ENCODE measurements at places on chromosomes 12 and 14. TPM values are rescaled to one million over a fixed set of nuclear protein-coding genes. Genes with fewer than 3 reads are reported as not detected.

The A2ML1 gene
- not detected for total RNA-seq

The OTUB2 gene
- 1.2 TPM for total RNA-seq

The SLCO1A2 gene
- not detected for total RNA-seq

The FOS gene
- 992 TPM for total RNA-seq

- DNase-seq: no peak
Measured at GRCh38 chr14:96710060-96710666, 87.0 kb upstream of the VRK1 start.

DNA sequence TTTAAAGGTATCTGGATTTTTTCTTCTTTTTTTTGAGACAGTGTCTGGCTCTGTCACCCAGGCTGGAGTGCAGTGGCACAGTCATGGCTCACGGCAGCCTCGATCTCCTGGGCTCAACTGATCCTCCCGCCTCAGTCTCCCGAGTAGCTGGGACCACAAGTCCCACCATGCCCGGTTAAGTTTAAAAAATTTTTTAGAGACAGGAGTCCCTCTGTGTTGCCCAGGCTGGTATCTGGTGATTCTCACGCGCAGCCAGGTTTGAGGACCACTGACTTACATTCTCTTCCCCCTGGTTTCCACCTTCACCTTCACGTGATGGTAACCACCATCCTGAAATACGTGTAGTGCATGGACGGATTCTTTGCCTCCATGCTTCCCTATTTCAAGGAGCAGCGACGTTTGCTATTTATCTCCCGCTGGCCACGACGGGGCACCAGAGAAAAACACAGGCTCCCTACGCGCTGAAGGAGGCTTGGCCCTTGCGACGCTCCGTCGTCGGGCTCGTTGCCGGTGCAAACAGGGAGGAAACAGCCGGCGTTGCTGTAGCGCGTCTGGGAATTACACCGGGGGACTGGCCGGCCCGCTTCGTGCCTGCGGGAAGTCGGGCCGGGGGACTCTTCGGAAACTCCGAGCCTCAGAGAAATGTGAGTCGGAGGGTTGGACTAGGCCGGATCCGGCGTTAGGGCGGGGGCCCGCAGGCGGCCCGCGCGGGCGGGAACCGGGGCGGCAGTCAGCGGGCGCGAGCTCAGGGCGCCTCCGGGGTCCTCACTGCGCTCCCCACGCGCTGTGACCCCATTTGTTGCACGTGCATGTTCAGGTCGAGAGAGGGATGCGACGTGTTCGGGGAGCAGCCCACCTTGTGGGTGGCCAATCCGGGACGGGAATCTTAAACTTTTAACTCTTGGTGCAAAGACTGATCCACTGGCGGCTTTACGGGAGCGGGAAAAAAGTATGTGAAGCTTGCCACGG lies at the start of gene TCHP:
Gene TCHP, plus strand, starts transcription at position 492 of the 969 bp plus-strand sequence. CDS start 2,753 bp downstream, outside the sequence.
- peak; percentile 96 for DNase-seq

DNA sequence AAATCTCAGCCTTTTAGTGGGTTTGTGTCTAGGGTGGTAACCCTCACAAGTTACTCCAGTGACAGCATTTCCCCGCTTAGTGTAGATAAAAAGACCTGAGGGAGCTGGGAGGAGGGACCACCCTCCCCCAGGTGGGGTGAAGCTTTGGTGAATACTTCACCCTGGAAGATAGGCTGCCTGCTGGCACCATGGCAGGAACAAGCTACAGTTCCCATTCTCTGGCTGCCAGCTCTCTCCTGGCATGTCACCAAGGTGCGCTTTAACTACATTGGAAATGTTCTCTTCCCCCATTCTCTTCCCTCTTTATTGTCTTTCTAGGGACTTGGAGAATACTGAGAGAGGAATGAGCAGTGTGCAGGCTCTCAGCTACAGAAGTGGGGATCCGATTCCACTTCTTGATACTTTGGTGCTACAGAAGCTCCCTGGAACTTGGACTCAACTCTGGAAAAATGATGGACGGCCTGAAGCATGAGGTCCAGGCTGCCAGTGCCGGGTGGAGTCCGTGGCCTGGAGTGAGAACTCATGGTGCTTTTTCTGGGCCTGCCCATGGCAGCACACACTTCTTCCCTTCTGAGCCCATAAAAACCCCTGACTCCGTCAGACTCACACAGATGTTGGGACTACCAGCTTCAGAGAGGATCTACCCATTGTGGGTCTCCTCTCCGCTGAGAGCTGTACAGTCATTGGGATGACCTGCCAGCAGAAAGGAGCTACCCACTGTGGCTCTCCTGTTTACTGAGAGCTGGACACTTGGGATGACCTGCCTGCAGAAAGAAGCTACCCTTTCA lies 198.0 kb downstream of the ADGRD1 start:
- DNase-seq: no peak
